Stimulated activated CD4-positive, alpha-beta T cell treated with anti-CD3 and anti-CD28 coated beads, Interleukin-15, amount 100 ng/mL, for 1 hour (primary cell): ENCODE measurements at places on chromosomes 5 and 9.

DNA sequence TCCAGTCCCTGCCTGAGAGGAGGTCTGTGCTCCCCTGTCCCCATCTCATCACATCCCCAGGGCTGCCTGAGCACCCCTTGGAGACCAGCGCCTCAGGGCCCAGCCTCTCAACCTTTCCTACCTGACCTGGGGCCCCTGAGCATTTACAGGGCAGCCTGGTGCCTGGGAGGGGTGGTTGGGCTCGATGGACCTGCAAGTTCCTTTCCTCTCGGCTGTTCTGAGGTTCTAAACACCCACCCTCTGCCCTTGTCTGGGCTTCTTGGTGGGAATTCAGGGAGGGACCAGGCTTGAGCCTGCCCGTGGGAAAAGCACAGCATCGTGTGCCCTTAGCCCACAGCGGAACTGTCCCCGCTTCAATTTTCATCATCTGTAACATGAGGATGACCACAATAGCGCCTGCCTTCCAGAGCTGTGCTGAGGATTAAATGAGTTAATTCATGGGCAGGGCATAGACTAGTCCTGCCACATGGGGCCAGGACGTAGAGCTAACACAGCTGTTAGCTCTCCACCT is 91.0 kb upstream of the SH3PXD2B start:
- no peak for DNase-seq

GRCh38 chr5:159451197-159452052 is 121.1 kb upstream of the IL12B start:
- no peak for DNase-seq

- DNase-seq: no peak
Observed at GRCh38 chr9:2679011-2679410, 38.3 kb upstream of the KCNV2 start.

GRCh38 chr5:67019065-67019845 is 177.3 kb downstream of the CD180 start:
- DNase-seq: no peak

DNA sequence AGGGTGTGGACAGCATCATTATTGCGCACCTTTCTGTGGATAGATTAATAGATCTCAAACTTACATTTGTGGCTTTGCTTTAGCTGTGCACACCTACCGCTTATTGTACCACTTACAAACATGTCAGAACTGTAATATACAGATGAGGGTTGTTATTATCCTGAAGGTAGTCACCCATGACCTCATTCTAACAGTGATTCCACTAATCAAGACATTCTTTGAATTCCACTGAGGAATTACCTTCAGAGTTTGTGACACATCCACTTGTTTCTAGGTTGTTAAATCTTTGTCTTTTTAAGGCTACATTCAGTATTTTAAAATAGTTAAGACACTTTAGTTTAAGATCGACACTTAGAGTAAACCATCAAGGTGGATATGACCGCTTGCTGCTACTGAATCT is 7.8 kb downstream of the KCNV2 start:
- no peak for DNase-seq

DNA sequence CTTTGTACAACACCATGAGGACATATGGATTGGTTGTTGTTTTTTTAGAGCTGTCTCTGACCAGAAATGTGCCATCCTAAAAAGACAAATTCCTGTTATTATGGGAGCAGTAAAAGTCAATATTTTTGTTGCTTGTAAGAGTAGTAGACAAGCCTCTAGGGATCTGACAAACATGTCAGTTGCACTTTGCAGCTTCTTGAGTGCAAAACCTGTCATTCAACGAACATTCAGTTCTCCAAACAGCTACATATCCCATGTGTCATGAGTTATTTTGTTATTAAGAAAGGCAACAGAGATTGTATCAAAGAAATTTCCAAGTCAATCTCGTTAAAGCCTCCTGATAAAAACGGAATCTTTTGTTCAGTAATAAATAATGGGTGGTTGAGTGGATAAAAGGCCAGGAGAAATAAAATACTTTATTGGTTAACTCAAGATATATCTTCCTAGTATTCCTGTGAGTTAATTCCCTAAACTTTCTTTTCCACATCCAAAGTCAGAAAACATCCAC is 18.1 kb downstream of the C5orf58 start:
- no peak for DNase-seq

DNA sequence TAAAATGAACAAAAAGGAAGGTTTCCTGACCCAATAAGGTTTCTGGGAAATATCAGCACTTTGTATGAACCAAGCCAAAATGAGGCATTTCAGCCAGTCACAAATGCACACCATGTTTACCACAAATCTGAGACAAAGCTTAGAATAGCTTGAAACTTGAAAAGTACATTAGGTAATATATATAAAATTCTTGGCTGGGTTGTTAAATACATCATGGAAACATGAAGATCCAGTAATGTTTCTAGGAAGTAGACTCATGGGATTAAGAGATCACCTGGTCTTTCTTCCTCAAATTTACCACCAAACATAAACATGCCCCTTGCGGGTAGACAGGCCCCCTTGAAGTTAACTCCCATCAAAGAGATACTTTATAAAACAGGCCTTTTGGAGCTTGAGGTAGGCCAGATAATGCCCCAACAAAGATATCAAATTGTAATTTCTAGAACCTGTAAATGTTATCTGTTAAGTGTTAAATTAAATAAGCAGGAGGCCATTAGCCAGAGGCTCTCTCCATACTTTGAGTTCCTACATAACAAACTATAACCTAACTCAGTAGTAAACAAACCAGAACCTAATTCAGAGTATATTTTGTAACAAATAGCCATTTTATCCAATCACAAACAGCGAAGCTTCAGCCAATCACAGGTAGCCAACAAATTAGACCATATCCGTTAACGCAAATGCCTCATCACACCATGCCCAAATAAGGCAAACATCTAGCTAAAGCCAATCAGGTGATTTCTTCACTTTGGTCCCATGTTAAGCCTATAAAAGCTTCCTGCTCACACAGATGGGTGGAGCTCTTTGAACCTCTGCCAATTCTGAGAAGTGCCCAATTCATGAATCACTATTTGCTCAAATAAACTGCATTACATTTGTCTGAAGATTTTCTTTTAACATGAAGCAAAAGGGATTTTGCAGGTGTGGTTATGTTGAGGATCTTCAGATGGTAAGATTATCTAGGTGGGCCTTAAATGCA is 127.9 kb upstream of the TARS1 start:
- DNase-seq: no peak

- DNase-seq: no peak
Observed at GRCh38 chr9:95887926-95888497, 12.5 kb downstream of the ERCC6L2 start.

DNA sequence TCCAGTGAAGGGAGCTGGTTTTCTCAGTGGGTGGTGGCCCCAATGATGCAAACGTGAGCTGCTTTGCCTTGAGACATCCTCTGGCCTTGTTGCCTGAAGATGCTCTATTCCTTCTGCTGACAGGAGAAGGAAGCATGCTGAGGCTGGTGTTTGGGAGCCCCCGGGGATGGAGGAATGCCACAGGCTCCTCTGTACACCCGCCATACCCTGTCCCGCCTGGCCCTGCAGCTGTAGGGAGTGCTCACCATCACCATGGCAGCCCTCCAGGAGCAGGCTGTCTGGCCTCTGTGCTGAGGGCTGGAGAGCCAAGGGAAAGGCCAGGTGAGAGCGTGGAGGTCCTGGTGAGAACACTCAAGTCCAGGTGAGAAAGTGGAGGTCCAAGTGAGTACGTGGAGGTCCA is 134.4 kb downstream of the MRPL36 start:
- no peak for DNase-seq

DNA sequence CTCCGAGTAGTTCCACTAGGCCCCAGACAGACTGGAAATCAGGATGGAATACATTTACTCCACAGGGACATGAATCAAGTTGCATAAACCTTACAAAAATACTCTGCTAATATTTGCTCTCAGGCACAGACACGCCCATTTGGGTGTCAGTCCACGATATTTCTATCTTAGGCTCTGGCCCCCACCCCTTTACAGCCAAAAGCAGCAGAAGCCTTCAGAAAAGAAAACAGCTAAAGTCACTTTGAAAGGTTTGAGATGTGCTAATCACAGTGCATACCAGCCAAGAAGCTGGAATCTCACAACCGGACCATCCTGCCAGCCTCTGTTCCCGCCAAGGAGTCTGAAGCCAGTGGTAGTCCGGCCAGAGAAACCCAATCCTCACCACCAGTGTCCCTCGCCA is 22.6 kb downstream of the PTPN3 start:
- DNase-seq: no peak

- no peak for DNase-seq
Observed at GRCh38 chr9:68455451-68455850, 85.2 kb downstream of the TMEM252 start.

- no peak for DNase-seq
Observed at GRCh38 chr5:147170603-147171002, 64.2 kb upstream of the STK32A start.
